CD4-positive, alpha-beta T cell treated with Interleukin-10 for 1 hour (primary cell): ENCODE measurements at places on chromosomes 2 and 18.

GRCh38 chr2:188668017-188668680 is 306.0 kb upstream of the COL3A1 start:
- no peak for DNase-seq

DNA sequence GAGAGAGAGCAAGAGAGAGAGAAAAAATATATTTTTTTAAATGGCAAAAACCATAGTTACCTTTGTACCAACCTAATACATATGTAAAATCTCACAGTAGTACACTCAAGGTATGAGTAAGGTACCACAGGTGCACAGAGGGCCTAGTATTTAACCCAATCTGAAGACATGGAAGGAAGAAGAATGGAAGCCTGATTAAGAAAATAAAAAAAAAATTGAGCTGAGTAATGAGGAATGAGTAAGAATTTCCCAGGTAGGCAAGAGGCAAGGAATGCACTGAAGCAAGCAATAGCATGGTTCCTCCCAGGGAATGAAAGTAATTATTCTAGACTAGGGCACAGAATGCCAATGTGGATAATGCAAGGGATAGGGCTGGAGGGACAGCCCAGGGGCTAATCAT is 294.2 kb downstream of the FIGN start:
- DNase-seq, result no peak

GRCh38 chr18:2692508-2692907 is 37.0 kb downstream of the SMCHD1 start:
- no peak for DNase-seq

- DNase-seq, result no peak
These were observed 51.2 kb downstream of the SLC4A1AP start for GRCh38 chr2:27714851-27715291.
